NCI-H1930 (cell line): ENCODE measurements at places on chromosomes 2 and 18.

DNA sequence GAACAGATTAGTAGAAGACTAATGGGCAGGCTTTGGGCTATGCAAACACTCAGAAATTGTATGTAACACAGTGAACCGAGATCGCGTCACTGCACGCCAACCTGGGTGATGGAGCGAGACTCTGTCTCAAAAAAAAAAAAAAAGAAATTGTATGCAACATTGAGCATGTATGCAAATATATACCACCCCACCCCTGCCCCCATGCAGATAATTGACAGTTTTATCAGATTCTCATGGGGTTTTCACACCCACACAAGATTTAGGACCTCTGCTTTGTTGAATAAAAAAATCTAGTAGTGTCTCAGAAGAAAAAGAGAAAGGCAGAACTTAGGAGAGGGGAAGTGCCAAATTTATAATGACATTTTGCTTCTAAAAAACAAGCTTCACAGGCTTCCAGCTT is 131.6 kb upstream of the FN1 start:
- no peak for DNase-seq

- no peak for DNase-seq
Observed at GRCh38 chr18:3911413-3911812, 461.4 kb downstream of the TGIF1 start.

DNA sequence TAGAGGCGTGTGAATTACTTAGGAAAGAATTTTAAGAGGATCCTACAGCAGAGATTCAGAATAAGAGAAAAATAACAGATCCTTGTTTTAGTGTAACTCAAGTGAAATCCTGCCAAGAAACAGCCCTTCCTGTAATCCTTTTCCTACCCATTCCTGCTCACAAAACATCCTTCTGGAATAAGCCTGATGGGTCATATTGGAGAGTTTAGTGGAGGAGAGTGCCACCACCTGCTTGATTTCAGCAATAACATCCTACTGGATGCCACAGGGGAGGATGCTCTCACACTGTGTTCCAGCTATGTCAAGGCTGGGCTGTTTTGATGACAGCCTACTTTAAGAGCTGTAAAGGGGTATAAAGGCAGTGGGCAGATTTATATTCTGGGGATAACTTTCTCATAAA is 54.8 kb upstream of the CCDC178 start:
- DNase-seq: peak; percentile 8

- no peak for DNase-seq
Observed at GRCh38 chr2:42961385-42961811, 169.0 kb upstream of the HAAO start.

DNA sequence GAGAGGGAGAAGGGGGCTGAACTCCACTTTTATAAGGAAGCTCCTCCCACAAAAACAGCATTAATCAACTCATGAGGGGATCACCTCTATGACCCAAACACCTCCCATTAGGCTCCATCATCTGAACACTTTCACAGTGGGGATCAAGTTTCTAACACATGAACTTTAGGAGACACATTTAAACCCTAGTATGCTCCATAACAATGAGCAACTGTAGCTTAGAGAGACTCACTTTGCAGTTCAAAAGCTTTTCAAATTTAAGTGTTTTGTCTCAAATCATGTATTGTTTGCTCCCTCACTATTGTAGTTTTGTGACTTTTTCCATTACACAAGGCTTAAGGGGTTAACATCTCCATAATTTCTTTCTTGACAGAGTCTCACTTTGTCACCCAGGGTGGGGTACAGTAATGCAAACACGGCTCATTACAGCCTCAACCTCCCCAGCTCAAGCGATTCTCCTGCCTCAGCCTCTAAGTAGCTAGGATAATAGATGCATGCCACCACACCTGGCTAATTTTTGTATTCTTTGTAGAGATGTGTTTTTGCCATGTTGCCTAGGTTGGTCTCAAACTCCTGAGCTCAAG is 352.7 kb upstream of the CDH20 start:
- DNase-seq: no peak

DNA sequence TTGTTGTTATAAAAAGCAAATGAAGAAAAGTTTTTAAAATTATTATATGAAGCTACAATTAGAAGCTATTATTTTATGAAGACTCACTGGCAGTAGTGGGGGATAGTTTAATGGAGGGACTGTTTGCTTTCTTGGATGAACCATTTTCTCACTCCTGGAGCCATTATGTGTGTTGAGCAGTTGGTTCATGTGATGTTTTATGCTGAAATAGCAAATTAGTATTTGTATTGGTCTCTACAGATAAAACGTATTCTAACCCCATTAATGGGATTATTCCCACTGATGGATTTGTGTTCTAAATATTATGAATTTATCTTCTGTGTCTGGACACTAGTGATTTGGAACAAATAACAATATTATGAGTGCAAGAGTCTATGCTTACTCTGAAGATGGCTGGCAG is 507.5 kb upstream of the FSHR start:
- no peak for DNase-seq

DNA sequence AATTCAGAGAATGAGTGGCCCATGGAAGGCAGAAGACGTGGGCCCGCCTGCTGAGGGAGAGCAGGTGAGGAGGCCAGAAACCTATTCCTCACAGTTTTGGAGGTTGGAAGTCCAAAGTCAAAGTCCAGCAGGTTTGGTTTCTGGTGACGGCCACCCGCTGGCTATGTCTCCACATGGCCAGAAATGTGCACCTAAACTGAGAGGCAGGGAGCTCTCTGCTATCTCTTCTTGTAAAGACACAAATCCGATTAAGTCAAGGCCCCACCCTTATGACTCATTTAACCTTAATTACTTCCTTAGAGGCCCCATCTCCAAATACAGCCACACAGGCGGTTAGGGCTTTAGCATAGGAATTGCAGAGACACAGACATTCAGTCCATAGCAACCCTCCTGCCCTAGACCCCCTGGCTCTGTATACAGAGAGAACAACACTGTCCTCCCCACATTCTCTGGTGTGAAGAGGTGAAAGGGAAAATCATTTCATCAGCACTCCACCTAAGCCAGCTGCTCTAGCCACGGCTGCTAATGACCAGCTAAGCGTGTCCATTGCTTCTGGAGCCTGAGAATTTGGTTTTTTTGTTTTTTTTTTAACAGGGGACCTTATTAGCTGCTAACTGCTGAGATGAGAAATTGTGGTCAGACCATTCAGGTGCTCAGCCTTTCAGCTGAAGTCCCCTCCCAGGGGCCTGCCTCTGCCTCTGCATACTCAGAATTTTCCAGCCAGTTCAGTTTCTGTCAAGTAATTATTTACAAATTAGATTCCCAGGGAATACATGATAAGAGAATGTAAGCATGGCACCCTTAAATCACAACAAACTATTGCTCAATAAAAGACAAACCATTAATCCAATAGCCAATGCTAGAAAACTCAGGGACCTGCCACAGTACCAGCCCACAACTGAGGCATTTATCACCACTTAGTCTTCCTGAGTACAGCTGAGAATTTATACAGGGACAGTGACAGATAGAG is 368.7 kb upstream of the ID2 start:
- no peak for DNase-seq

DNA sequence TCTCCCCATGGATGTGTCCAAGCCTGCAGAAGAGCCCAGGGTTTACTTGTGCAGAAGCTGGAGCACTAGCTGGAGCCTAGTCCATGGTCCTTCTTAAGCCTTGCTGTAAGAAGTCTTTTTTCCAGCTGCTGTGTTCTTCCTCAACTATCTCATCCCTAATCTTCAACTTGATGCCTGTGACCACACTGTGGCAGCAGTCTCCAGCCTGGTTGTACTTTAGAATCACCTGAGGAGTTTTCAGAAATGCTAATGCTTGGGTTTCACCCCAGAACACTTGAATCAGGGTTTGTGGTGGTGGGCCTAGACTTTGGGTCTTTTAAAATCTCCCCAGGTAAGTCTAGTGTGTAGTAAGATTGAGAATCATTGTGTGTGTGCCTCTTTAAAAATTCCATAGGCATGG is 173.6 kb downstream of the ADCYAP1 start:
- DNase-seq: no peak

- DNase-seq: no peak
Observed at GRCh38 chr18:9694952-9695495, 13.1 kb upstream of the RAB31 start.

DNA sequence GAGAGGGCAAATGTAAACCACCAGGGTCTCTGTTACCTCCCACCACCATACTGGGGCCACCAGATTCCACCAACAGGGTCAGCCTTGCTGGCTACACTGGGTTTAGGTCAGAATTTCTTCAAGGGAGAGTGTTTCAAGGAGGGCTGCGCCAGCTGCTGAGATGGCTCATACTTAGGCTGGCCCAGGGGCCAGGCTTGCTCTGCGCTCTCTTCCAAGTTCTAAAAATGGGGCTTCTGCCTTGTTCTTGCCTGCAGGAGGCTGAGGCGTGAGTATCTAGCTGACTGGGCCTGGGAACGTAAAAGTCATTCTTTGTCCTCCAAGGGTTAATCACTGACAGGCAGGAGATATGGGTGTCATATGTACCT is 28.1 kb downstream of the MRPL33 start:
- no peak for DNase-seq

DNA sequence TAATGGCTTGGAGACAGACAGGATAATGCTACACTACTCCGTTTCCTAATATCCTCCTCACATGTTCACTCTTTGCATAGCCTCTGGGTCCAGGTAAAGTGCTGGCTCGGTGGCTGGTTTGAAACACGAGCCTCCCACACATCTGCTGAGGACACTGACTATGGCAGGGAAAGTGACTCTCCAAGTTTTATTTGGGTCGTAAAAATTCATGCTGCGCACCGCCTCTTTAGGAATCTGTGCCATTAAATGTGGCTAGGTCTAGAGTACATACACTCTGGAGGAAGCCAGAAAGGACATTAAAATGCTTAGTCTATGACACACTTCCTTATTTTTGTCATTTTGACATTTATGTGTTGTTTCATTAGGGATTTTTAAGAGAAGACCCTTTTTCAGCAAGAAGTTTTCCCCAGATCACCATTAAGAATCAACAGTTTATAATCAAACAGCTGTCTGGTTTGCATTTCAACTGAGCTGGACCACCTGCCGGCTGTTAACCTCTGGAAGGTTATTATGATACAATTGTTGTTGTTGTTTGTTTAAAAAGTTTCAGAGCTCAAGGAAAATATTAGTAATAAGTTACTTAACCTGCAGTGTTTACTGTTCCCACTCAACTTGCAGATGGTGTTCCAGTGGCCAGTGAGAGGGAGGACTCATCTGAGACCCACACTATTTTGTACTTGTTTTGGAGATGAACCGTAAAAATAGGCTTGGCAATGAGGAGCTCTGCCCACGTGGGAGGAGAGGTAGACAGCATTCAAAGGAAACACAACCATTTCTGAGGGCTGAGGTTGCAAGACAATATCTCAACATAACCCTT is 443.3 kb upstream of the MEIS1 start:
- DNase-seq: no peak

DNA sequence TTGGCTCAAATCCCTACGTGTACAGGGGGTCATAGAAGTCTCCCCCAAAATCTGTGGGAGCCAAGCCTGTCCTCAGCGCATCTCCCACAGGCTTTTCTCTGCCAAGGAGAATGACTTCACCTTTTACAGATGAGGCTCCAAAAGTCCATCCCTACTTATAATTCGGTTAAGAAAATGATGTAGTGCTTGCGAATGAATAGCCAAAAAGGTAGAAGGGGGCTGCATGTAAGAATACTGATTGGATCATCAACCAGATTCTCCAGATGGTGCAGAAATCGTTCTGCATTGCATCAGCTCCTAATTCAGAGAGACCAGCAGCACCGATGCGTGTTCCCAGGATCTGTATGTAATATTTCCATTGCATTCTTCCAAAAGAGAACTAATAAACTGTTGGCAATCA is 91.9 kb downstream of the EPHA4 start:
- no peak for DNase-seq

DNA sequence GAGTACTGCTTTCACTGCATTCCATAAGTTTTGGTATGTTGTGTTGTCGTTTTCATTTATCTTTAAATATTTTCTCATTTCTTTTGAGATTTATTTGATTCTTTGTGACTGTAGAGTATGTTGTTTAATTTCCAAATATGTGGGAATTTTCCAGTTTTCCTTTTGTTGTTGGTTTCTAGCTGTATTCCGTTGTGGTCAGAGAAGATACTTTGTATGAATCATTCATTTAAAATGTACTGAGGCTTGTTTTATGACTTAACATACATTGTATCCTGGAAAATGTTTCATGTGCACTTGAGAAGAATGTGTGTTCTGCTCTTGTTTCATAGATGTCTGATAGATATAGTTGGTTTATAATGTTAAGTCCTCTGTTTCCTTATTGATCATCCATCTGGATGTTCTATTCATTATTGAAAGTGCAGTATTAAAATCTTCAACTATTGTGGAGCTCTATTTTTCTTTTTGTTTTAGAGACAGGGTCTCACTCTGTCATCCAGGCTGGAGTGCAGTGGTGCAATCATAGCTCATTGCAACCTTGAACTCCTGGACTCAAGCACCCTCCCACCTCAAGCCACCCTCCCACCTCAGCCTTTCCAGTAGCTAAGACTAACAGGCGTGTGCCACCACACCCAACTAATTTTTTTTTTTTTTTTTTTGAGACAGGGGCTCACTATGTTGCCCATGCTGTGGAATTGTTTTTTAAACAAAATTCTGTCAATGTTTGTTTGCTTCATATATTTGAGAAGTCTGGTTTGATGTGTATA is 96.8 kb downstream of the TAF4B start:
- no peak for DNase-seq

DNA sequence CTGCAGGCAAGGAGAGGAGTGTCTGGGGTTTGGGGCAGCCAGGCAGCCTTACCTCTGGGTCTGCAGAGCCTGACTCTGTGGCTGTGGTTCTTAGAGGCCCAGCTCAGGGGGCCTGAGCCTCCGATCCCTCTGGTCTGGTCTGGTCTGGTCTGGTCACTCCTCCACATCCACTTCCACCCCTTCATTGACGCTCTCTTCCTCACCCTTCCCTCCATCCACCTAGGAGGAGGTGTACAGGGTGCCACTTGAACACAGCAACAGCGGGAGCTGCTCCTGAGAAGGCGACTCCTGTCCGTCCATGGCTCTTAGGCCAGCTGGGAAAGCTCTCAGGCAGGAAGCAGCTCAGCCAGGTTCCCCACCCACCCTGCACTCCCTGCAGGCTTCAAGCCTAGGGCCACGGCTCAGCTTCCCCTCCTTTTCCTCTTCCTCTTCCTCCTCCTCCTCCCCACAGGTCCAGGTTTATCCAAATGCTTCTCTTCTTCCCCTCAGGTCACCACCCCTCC is 16.9 kb downstream of the GPR55 start:
- DNase-seq: no peak
